ENCODE measurements at places on chromosomes 3 and 15.

GRCh38 chr15:87976552-87976951, 280.0 kb downstream of the NTRK3 start:
- no peak for DNase-seq

DNA sequence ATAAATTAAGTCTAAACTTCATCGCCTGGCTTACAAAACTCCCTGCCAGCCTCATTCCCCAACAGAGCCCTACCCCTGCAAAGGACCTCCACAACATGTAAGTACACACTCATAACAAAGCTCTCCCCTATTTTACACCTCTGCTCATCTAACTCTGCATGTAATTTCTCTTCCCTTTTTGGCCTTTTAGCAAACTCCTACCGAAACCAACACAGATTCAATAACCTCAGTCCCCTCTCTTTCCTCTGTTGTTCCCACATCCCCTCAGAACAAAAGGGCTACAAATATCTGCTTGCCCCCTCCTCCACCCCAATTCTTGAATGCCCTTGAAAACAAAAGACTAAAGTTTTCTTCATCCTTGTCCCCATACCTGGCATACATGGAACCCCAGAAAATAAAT, 662 bp downstream of the UBL7 start:
- no peak for DNase-seq

GRCh38 chr15:67783303-67783702, 42.0 kb upstream of the SKOR1 start:
- DNase-seq = no peak

GRCh38 chr3:74287557-74287956, 326.9 kb downstream of the CNTN3 start:
- peak; percentile 24 for DNase-seq

GRCh38 chr3:107683447-107683846, 160.7 kb downstream of the BBX start:
- DNase-seq = no peak

Data from muscle of back (tissue), 13 donors.